ENCODE measurements at places on chromosomes 7 and 10. TPM values are rescaled to one million over a fixed set of nuclear protein-coding genes. Genes with fewer than 3 reads are reported as not detected.

DNA sequence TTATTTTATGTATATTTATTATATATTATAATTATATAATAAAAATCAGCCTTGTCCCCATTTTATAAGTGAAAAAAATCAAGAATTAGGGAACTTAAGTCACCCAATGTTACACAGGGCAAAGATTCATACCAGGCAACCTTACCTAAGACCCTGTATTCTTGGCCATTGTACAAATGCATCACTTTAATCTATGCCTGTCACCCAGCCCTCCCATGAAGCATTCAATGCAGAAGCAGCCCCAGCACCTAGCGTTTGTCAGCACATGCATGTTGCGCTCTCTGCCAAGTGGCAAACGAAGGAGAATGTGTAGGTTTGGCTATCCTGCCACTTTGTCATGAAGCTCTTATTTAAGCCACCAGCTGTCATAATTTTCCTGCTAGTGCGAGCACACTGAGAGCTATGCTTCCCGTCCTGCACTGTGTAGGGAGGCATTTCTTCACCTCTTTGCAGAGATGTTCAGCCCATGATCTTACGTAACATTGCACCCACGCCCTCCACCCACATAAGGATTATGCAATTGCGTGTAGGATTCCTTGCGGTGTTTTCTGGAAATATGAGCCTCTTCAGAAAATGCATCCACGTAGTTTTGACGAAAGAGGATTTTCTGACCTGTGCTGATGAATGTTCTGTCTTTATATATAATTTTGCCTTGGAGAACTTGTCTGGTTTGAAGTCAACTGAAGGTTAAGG is 7.7 kb upstream of the COBL start:
- no peak for DNase-seq

DNA sequence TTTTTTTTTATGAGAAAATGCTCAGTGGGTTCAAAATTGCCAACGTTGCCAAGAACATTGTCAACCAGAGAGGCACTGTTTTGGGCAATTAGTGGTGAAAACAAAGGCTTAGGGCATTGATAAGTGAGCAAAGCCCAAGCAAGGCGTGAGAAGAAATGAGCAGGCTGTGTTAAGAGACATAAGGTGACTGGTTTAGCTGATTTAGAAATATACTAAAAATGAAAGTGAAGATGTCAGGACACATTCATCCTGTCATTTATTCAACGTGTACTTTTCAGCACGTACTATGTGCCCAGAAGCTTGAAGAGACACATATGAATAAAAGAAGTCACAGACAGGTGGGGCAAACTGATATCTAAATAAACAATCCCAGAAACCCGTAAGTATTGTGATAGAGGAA is 31.8 kb downstream of the AOAH start:
- DNase-seq = no peak

GRCh38 chr7:99006739-99007424 is 128.6 kb downstream of the TRRAP start:
- no peak for DNase-seq

DNA sequence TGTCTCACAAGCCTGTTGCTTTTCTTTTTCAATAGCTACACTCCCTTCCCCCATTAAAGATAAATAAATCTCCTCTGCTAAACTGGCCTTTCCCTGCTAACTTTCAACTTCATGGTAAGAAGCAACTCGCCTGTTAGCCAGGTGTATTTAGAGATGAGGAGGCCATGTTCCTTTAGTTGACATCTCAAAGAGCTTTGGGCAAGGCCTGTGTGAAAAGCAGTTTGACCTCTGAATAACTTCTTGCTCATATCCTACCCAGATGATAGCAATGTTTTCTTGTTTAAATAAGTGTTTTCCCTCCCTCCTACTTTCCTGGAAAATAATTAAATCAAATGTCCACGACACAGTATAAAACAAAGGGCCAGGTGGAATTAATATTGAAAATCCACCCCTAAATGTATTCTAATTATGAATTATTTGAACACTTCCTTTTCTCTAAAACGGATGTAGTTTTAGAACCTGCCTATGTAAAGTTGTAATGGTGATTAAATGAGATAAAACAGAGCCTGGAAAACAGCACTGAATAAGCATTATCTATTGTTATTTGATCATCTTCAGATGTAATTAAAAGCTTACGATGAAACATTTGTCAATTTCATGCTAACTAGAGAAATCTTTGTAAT is 78.5 kb downstream of the HGF start:
- no peak for DNase-seq

GRCh38 chr10:88786032-88786770 is 16.3 kb upstream of the LIPM start:
- no peak for DNase-seq

ADCK2 gene
- total RNA-seq = 12.0 TPM

DNA sequence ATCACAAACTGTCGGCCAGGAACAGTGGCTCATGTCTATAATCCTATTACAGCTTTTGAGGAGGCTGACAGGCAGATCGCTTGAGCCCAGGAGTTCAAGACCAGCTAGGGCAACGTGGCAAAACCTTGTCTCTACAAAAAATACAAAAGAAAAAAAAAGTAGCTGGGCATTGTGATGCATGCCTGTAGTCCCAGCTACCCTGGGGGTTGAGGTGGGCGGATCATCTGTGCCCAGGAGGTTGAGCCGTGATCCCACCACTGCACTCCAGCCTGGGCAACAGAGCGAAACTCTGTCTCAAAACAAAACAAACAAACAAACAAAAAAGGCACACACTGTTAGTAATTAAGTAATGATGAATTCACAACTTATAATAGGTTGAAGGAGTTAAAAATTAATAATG is 441.5 kb upstream of the PCDH15 start:
- no peak for DNase-seq

DGKB gene
- total RNA-seq = 3.0 TPM

DNA sequence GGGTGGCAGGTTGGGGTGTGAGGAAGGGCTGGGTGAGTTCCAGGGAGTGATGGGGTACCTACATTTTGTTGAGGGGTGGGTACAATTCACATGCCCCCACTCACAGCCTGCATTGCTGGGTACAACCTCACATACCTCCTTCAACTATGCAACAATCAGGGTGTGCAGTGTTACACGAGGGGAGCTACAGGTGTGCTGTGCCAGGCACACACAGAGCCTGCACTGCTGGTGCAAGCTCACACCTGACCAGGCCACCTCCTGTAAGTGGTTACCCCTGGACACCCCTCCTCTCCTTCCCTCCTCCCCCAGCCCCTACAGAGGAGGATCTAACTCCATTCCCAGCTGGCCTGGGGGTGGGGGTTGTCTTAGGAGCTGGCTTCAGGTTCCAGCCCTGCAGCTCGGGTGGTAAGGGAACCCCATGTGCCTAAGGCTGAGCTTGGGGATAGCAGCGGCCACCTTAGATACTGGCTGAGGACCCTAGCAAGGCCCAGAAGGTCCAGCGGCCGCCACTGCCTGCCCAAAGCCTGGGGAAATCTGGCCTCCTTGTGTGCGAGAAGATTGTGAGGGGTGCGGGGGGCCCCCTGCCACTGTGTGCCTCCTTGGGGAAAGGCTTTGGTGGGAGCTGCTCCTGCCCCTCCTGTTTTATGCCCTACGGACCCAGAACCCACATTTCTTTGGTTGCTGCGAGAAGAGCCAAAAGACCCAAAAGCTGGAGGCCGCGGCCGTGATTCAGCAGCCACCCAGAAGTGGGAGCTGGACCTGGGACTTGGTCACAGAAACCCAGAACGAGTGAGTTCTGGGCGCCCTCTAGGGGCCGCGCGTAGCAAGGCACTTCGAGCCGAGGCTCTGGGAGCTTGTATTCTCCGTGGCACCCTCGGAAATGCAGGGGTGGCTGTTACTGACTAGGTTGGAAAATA is 10.8 kb downstream of the TLX1 start:
- peak; percentile 91 for DNase-seq

FANK1 gene
- 2.8 TPM for total RNA-seq

SEMA4G gene
- 13.0 TPM for total RNA-seq

DNA sequence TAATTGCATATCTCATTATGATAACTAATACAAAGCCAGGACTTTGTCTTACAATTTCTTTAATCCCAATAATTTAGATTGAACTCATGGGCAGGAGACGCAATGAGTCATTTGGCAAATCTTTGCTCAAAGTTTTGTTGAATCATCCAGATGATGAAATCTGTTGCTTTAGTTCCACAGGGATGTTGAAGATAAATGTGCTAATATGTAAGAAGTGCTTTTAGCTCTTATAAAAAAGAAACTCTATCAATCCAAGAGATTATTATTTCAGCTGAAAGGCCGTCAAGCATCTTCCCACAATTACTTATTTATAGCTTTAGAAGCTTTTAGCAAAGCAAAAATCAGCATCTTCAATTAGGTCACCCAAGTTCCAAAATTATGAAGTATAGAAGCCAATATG is 36.8 kb upstream of the ANK3 start:
- no peak for DNase-seq

GRCh38 chr10:3853016-3853415 is 68.0 kb upstream of the KLF6 start:
- no peak for DNase-seq

GJC3 gene
- 3.7 TPM for total RNA-seq

- DNase-seq = peak; percentile 6
Observed at GRCh38 chr7:1846331-1847065, 176.4 kb downstream of the ELFN1 start.

PIK3AP1 gene
- 3.5 TPM for total RNA-seq

DNA sequence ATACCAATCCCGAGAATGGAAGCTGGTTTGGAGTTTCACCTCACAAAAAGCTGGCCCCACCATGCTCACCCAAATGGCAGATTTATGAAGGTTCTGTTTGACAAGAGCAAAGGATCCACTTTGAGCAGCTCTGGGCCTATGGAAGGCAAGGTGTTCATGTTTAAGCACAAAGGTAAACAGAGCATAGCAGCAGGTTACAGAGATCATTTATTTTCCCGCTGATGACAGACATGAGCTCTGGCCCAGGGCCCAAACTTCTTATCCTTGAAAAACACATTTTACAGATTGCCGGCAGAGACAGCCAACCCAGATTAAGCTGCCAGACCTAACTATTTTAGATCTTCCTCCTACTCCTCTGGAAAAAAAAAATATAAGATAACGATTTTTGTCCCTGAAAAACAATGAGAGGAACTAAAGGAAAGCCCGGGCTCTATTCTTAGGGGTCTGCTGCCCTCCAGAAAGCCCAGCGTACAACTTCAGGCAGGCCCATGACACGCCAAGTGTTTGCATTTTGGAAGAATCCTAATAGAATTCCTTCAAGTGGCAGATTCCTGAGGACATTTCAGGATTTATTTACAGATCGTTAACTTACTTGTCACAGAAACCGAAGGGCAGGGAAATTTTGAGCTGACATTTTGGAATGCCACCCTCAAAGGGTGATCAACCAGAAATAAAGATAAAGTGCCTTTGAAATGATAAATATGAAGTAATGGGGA is 40.0 kb downstream of the SYPL1 start:
- DNase-seq = no peak

GRCh38 chr7:157425137-157425731 is 88.4 kb downstream of the DNAJB6 start:
- peak; percentile 33 for DNase-seq

DNA sequence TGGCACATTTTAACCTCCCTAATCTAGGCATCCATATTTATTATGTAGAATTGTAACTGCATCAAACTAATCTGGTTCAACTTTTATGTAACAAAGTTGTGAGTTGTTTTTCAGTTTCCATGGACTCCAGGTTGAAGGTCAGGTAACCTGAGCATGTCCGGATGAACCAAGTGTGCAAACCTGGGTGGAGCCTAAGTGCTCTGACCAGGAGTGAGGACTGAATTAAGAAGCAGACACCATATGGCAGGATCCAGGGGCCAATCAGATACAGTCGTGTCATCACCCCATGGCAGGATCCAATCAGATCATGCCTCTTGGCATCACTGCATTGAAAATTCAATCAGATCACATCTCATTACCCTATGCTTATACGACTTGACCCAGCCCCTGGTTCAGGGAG is 41.2 kb upstream of the PHYHIPL start:
- no peak for DNase-seq

DNA sequence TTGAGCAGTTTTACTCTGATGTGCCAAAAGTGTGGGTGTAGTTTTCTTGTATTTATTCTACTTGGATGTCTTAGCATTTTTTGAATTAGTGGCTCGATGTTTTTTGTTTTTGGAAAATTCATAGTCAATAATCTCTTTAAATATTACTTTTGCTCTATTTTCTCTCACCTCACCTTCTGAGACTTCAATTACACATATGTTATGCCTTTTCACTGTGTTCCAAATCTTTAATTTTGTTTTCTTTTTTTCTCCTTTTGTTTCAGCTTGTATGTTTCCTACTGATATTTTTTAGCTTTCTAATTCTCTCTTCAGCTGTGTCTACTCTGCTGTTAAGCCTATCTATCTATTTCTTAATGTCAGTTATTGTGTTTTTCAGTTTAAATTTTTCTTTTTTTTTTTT is 69.5 kb downstream of the ZNF503 start:
- DNase-seq = no peak

DNA sequence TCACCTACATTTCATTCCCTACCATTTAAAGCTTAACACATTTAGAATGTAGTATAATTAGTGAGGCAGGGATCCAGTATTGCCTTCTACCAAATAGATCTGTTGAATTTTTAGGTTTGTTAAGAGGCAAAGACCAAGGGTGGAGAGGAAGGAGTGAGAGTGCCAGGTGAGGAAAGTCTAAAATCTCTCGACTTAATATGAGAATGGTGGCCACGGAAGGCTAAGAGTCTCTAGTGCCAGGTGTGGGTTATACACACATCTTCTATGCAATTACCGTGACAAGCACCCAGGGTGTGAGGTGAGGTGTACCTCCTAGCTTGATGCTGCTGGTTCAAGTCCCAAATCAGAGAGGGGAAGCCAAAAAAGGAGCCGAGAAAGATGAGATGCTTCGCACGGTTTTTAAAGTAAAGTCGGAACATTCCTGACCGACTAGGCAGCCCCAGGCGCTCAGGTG is 439 bp downstream of the IQUB start:
- no peak for DNase-seq

DNA sequence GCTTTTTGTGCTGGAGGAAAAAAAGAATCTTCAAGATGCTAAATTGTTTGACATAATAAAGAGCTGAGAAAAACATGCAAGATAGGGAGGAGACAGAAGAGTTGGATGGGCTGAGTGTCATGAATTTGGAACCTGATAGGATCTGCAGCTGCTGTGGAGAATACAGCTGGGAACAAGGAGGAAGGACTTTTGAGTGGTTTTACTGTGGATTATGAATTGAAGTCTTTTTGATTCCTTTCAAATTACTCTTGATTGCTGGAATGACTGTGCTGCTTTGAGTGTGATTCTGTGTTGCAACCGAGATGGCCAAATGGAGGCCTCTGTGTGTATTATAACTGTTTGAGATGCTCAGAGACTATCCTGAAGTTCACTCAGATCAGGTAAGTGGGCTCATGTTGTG is 4.0 kb downstream of the EFCAB10 start:
- no peak for DNase-seq

GRCh38 chr10:121485436-121486139 is 112.7 kb downstream of the FGFR2 start:
- DNase-seq = no peak

PILRA gene
- 3.0 TPM for total RNA-seq

SLIT1 gene
- 1.1 TPM for total RNA-seq

GRCh38 chr10:129786216-129786615 is 177.9 kb downstream of the EBF3 start:
- DNase-seq = no peak

- peak; percentile 82 for DNase-seq
Observed at GRCh38 chr10:77837248-77837924, 89.2 kb downstream of the DLG5 start.
